ENCODE measurements at places on chromosomes 2 and 18.

GRCh38 chr2:15660491-15661294 is 69.0 kb downstream of the DDX1 start:
- no peak for DNase-seq

DNA sequence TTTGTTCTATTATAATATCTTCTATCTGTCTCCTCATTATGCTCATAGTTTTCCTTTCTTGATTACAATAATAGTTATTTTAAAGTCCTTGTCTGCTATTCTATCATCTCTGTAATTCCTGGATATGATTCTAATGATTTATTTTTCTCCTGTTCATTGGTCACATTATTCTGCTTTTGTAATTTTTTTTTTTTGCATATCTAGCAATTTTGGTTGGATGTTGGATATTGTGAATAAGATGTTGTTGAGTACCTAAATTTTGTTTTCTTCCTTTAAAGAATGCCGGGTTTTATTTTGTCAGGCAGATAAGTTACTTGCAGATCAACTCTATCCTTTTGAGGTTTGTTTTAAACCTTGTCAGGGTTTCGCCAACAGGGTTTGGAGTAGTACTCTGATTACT is 25.2 kb downstream of the KATNAL2 start:
- no peak for DNase-seq

DNA sequence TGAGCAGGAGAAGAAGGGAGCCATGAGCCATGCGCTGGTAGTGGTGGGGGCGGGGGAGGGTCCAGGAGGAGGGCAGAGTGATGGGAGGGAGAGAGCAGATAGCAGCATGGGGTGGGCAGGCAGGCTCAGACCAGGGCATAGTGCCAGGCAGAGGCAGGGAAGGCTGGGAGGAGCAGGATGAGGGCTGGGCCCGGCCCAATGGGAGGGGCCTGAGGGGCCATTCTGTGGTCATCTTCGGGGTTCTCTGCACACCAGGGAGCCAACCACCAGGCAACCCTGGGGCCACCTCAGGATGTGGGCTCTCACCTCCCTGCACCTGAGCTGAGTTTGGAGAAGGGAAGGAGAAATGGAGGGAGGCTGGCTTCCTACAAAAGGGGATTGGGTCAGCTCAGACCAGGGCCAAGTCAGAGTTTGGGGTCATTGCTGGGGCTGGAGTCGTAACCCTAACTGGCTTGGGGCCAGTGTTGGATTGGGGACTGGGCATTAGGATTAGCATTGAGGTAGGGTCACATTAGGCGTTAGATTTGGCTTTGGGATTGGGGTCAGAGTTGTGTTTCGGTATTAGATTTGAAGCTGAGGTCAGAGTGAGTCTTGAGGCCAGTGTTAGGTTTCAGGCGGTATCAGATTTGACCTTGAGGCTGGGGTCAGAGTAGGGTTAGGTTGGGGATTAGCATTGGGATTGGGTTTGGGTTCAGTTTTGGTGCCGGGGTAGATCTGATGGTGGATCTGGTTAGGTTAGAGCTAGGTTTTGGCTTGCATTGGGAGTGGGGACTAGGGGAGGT is 11.2 kb downstream of the VIL1 start:
- DNase-seq, result no peak

GRCh38 chr18:60656553-60656952 is 284.0 kb upstream of the MC4R start:
- DNase-seq, result no peak
